NCI-H2171 treated with DMSO at 0.1 percent for 48 hours (cell line): ENCODE measurements at places on chromosomes 5 and 9.

DNA sequence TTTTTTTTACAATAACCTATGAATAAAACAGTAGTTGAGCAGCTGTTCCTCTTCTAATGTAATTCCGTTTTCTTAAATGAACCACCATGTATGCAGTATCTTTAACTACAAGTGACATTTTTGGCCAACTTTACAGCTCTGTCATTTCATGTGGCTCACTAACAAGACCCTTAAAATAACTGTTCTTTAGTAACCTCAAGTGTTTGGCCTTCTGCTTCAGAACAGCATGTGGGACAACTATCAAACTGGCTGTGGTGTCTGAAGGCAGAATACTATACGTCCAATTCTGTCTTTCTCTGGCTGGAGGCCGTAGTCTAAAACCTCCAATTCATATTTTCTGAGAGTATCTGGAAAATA, 391.4 kb downstream of the NNT start:
- no peak for DNase-seq

GRCh38 chr5:172830275-172830799, 3.7 kb upstream of the ERGIC1 start:
- DNase-seq: no peak

GRCh38 chr9:98146101-98146991, 27.3 kb upstream of the TRIM14 start:
- no peak for DNase-seq

DNA sequence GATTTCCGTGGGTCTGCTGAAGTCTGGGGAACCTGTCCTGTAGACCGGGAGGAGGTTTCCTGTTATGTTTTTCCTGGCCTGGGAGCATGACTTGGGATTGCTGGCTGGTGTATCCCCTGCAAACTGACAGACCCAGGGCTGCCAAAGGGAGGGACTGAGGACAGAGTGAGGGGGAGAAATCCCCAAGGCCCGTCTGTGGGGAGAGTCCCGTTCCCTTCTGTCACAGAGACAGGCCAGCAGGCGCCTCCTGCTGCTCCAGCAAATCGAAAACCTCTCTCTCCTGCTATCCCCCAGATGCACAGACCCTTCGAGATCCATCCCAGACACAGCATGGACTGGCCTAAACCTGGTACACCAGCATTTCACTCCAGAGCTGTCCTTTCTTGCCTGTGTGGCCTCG, 56.2 kb upstream of the ALDH1B1 start:
- DNase-seq: no peak

DNA sequence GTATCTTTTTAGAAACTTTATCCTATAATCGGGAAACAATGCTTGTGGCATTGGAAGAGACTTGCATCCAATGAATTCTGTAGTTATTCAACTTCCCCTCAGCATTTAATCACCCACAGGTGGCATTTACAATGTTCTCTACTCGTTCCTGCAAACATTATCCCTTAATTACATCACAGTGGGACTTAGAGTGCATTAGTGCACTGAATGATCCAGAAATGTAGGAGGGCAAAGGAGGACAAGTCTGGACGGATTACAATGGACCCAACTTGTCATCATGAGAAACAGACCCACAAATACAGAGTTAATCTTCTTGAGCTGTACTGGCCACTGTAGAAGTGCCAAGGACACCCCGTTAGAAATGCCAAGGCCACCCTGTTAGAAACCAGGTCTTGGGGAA, 129.1 kb downstream of the DOCK8 start:
- no peak for DNase-seq

DNA sequence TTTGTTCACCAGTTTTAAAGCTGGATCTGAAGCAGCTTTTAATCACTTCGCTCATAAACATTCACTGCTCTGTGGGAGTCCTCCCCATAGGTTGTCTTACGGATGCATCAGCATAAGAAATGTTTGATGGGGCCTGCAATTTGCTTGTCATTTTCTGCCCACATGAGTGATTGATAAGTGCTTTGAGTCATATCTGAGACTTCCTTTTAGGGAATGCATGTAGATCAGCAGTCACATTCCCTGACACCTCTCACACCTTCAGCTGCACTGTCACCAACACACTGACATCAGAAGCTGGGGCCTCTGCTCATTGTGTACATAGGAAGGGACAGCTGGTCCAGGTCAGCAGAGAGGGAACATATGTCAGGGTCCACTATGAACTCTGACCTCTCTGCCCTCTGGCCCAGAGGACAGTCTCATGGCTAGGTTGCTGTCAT, 84.1 kb upstream of the SPATA31D4 start:
- no peak for DNase-seq

- no peak for DNase-seq
Measured at GRCh38 chr5:111635916-111636570, 121.0 kb downstream of the NREP start.

DNA sequence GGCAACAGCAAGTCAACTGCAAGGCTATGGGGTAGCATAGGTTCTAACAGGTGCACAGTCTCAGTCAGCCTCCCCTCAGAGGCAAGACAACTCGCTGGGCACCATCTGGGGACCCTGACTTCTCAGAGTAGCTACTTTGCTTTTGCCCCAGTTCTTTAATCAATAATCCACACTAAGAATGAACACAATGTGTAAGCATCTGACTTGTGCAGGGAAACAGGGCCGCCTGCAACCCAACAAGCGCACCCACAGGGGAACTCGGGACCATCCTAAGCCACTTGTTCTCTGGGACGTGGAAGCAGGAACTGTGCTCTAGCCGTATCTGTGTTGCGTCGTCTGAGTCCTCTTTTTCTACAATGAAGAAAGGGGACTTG, 1.9 kb downstream of the MOB3B start:
- no peak for DNase-seq
